ENCODE measurements at places on chromosomes 12 and 14.

DNA sequence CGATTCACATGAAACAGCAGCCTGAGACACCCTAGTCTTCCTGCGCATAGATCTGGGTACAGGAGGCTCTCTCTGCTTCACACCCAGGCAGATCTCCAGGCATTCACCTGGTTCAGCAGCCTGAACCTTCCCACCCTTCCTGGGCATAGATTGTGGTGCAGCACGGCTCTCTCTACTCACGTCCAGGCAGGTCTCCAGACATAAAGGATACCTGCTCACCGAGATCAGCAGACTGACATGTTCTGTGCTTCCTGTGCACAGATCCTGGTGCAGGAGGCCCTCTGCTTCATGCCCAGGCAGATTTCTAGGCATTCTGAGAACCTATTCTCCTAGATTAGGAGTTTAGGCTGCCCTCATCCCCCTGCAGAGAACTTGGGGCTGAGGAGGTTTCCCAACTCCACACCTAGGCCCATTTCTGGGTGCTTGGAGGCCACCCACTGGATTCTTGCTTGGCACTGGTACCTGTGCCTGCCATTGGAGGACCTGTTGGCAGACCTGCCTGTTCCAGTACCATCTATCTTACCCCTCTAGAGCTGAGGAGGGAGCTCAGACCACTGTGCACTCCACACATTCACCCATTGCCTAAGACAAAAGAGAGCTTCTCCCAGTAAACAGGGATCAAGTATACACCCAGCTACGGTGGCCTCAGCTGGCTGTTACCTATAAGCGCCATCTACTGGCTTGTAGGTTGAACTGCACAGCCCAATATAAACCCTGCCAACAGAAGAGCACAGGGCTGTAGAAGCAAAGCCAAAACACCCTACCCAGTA is 28.0 kb upstream of the GARIN6 start:
- DNase-seq: peak; percentile 20

DNA sequence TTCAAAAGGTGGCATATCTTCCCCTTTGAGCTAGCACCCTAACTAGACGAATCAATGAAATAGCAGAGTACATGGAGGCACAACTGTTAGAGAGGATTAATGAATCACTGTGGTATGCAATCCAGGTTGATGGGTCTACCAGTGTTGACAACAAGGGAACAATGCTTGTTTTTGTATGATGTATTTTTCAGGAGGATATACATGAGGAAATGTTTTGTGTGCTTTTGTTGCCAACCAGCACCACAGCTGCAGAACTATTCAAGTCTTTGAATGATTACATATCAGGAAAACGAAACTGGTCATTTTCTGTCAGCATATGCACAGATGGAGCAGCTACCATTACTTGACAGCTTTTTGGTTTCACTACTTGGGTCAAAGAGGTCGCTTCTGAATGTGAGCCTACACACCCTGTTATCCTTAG is 142.6 kb downstream of the GPHN start:
- no peak for DNase-seq

GRCh38 chr14:92844204-92844603 is 50.1 kb downstream of the GOLGA5 start:
- no peak for DNase-seq

- DNase-seq: no peak
These were observed 188.8 kb downstream of the EPS8 start for GRCh38 chr12:15600223-15600935.

Measured in fibroblast of upper back skin (primary cell).